WTC11 (cell line): ENCODE measurements at places on chromosomes 5 and 9. TPM values are rescaled to one million over a fixed set of nuclear protein-coding genes. Genes with fewer than 3 reads are reported as not detected.
A peak's percentile ranks its signal among the peaks of the same experiment; 100 is the strongest.

GRCh38 chr9:21709464-21710058 lies 92.9 kb upstream of the MTAP start:
- DNase-seq = peak; percentile 75

- peak; percentile 47 for DNase-seq
Measured at GRCh38 chr9:76987594-76988200, 31.8 kb upstream of the FOXB2 start.

ZBED3 gene
- total RNA-seq = 3.6 to 7.0 TPM (median 5.7 TPM) in 3 replicates

ATP10B gene
- total RNA-seq = 0.11 TPM in 3 replicates

SLC36A2 gene
- not detected in 3 replicates for total RNA-seq
